ENCODE measurements at places on chromosomes 11 and 22.
A peak's percentile ranks its signal among the peaks of the same experiment; 100 is the strongest.

DNA sequence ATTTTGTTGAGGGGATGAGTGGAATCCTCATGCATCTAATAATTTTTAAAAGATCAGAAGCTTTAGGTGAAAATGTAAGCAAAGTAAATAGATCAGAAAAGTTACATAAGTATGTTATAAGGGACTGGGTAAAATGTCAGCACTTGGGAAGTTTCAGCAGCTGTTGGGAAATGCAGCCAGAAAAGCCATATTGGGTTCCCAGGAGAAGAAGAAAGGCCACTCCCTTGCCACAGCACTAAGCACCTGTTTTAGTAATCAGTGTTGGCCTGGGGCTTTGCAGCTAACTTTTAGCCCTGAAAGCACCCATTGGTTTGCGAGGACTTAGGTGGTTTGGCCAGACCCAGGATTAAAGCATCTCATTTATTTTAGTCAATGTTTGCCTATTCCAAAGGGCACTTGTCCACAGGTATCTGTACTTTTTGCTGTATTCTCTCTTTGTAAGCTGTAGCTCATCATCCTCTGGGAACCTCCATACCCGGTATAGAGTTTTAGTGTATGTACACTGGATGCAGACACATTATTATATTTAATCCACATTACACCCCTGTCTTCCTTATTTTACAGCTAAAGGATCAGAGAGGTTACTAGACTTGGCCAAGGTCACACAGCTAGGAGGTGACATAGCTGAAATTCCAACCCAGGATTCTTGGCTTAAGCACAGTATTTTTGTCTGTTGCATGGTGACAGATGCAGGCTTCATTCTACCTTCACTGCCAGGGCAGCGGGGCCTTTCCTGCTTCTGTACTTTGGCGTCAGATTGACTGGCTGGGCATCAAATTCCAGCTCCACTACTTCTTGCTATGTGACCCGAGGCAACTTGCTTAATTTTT lies 127.7 kb upstream of the SESN3 start:
- peak; percentile 70 for DNase-seq

GRCh38 chr11:10824888-10825287 lies 16.2 kb upstream of the EIF4G2 start:
- no peak for DNase-seq

DNA sequence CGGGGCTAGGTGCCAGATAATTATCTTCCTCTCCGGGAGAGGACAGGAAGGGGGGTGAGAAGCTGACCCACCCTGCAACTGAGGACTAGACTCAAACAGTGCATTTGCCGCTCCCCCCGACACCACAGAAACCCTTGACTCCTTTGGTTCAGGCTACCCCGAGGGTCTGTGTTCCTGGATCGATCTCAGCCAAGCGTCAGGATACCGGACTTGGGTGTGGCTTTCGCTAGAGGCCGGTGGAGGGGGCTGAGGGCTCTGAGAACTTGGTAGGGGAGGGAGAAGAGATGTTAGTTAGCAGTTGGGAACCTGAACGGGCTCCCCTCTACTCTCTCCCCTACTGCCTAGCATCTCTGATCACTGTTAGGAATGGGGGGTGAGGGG lies 840 bp downstream of the SEZ6L start:
- DNase-seq, result no peak

- DNase-seq, result no peak
These were observed 84.3 kb downstream of the GGT1 start for GRCh38 chr22:24687322-24687721.

- DNase-seq, result no peak
These were observed 59.8 kb upstream of the PRR5 start for GRCh38 chr22:44642096-44642644.

DNA sequence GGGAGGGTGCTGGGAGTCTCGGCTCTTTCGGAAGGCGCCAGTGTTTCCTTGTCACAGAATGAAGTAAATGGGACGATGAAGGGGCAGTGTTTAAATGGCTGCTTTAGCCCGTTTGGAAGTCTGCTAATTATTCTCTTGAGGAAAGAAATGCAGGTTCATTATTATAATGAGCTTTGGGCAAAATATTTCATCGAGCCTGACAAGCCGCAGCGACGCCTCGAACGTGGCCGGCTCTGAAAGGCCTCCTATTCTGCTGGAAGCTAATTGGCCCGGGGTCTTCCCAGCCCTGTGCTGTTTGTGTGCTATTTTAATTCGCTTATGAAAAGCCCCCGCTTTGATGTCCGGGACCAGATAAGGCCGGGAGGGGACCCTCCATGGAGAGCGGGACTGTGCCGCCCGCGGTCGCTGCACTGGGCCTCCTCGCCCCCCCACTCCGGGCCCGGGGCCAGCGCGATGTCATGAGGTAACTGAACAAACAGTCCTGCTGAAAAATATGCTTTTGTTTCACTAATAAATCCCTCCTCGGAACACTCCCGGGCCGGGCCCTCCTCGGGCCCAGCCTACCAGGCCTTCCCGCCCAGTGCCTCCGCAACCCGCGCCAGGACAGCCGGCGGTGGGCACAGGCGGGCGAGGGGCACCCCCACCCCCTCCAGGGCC lies 78.4 kb downstream of the CDKN1C start:
- DNase-seq, result no peak

GRCh38 chr11:103779054-103779453 lies 257.4 kb upstream of the DDI1 start:
- no peak for DNase-seq

GRCh38 chr11:132977241-132977640 lies 555.1 kb downstream of the OPCML start:
- no peak for DNase-seq

DNA sequence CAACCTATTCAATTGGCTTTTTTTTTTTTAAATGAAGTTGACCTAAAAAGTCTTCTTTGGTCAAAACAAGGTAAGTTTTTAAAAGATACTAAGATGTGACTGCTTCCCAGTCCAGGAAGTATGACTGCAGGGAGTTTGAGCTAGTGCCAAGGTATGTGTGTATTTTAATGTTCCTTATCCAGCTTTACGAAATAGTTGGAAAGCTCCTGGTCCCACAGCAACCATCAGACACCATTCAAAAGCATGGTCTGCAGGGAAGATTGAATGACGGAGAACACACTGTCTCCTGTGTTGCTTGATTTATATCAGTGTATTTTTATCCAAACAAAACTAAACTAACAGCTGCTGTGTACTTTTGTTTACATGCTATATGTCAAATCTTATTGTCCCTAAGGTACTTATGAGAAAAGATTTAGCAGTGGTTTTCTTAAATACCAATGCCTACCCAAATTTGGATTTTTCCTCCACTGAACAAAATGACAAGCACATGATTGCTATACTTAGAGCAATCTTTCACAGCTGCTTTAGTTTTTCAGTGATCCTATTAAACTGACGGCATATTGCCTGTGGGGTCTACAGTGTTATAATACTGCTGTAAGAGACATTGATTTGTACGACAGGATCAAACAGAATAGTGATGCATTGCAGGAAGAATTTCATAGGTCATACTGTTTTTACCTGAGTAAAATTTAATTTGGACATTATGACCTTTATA lies 122.9 kb downstream of the DCDC1 start:
- peak; percentile 24 for DNase-seq

GRCh38 chr22:20773793-20774212 lies at the start of gene SERPIND1:
SERPIND1 (plus strand) TSS chr22:20774113; CDS start chr22:20779313, 5,200 bp downstream.
- no peak for DNase-seq

DNA sequence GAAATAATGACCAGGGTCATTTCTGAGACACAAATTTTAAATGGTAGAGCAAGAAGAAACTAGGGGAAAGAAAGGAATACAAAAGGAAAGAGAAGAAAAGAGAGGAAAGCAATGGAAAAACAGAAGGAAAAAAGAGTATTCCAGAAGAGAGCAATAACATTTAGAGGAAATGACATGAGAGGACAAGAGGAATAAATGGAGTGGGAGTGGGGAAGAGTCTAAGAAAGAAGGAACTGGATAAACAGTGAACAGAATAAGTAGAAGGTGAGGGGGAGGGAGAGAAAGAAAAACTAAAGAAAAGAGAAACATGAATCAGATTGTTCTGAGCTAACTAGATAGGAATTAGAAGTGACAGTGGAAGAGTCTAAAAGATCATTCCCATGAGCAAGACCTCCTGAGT lies 28.4 kb downstream of the PRDM10 start:
- DNase-seq, result no peak

GRCh38 chr11:35090125-35090524 lies 48.8 kb upstream of the CD44 start:
- DNase-seq, result no peak

- DNase-seq, result no peak
These were observed 32.4 kb downstream of the MYH9 start for GRCh38 chr22:36355362-36355761.

GRCh38 chr22:43561415-43562178 lies 149.8 kb downstream of the MPPED1 start:
- no peak for DNase-seq

DNA sequence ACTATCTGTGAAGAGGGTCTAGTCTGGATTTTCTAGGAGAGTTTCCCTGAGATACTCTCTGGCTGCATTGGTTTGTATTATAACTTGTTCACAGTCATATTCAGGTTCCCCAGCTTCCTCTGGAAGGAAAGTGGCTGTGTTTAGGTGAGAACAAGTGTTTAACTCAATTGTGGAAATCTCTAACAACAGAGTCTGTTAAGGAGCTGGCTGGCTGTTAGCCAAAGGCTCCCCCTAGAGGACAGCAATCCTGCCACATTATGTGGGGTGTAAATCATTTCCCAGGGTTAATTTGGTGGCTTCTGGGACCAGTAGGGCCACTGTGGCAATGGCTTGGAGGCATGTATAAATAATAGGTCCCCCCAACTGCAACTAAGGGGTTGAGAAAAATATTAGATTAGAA lies 18.4 kb downstream of the MS4A6E start:
- DNase-seq, result no peak

DNA sequence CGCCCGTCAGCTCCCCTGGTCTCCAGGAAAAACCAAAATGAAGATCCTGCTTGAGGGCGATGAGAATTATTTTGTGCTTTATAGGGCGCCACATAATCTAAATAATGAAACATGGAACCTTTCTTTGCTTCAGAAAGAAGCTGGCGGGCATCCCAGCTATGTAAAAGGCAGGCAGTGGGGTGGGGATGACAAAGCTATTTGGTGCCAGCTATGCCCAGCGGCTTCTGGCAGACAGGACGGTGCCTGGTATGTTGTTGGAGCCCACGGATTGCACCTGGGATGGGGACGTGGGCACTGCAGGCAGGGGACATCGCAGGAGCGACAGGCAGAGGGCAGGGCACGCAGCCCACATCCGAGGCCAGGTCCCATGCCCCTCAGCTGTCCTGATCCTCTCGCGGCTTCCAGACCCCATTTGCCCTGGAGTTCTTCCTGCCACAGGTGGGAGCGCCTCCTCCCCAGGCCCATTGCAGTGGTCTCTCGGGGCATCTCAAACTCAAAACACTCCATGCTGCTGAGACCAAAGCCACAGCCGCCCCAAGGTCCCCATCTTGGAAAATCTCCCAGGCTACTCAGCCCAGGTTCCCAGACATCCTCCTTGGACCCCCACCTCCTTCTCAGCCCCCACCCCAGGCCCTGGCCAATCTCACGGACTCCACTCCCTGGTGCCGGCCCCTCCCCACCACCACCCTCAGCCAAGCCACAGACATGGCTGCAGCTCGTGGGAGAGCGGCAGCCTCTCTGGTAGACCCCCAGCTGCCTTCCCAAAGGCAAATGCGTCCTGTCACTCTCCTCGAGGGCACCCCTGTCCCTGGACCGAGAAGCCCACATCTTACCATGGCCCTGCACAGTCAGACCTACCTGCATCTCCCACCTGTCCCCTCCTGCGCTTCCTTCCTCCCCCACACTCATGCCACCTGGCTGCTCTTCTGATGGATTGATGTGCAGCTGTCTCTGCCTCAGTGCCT lies 45.7 kb downstream of the SHISAL1 start:
- no peak for DNase-seq

DNA sequence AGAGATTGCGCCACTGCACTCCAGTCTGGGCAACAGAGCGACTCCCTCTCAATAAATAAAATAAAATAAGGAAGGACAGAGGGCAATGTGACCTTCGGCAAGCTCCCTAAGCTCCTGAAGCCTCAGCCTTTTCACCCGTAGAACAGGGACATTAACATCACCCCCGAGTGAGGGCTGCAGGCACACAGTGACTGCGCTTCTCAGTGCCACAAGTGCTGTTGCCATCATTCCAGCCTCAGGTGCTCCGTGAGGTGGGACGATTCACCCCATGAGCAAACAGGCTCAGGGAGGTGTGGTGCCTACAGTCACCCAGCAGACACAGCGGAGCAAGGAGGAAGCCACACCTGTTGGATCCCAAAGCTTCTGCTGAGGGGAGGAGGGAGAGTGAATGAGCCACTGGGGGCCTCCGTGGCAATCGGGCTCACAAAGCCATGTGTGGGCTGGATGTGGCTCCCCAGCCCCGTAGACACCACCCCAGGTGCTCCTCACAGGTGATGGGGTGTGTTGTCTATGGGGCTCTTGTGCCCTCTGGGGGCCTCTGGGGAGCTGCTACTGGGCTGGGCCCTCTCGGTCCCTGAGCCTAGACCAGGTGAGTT lies 9.1 kb upstream of the TCF20 start:
- no peak for DNase-seq

GRCh38 chr11:32115446-32115845 lies 24.6 kb downstream of the RCN1 start:
- no peak for DNase-seq

- no peak for DNase-seq
These were observed 789.4 kb downstream of the OPCML start for GRCh38 chr11:132742929-132743328.

GRCh38 chr11:85643191-85643614 lies 4.6 kb upstream of the TMEM126A start:
- DNase-seq, result no peak

GRCh38 chr11:22337596-22338485 lies at the start of gene SLC17A6:
SLC17A6 (plus strand) TSS chr11:22338381; CDS start chr11:22338534, 153 bp downstream.
- DNase-seq, result peak; percentile 23

GRCh38 chr11:130066338-130066737 lies 3.4 kb upstream of the APLP2 start:
- peak; percentile 44 for DNase-seq

DNA sequence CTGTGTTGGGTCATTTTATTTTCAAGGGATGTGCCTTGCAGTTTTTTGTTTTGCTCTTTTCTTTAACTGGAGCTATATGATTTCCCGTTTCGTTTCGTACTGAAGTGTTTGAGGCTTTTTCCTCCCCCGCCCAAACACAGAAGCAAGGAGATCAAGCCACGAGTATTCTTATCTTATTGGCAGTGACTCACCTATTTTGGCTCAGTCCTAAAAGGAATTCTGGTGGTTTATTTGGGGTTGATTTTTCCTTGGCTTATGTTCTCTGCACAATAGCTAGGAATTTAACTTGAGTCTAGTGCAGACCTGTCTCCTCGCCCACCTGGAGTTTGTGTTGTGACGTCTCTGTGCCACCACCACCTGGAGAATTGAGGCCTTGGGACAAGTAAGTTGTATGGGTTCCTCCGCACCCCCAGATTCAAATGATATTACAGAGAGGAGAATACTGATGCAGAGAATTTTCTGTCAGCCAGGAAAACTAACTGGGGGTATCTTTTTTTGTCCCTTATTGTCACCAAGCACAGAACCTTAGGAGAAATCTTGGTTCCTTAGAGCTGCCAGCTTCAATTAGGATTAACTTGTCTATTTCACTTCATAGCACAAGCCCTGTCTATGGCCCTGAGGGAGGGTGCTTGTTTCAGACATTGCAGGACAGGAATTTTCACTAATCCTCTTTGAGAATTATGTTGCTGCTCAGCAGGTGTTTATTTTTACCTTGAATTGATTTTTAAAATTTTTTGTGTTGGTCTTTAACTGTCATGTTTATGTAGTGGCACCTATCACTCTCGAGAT lies 90.4 kb upstream of the BIRC3 start:
- peak; percentile 43 for DNase-seq

- no peak for DNase-seq
These were observed 24.4 kb upstream of the OAF start for GRCh38 chr11:120186456-120186773.

GRCh38 chr11:17157761-17158160 lies 50.0 kb downstream of the PIK3C2A start:
- DNase-seq, result no peak
